ENCODE measurements at places on chromosomes 4 and X.

- DNase-seq, result no peak
These were observed 912.1 kb upstream of the GRIA3 start for GRCh38 chrX:122272011-122272410.

GRCh38 chr4:159305129-159305528 is 202.2 kb downstream of the RAPGEF2 start:
- DNase-seq, result no peak

DNA sequence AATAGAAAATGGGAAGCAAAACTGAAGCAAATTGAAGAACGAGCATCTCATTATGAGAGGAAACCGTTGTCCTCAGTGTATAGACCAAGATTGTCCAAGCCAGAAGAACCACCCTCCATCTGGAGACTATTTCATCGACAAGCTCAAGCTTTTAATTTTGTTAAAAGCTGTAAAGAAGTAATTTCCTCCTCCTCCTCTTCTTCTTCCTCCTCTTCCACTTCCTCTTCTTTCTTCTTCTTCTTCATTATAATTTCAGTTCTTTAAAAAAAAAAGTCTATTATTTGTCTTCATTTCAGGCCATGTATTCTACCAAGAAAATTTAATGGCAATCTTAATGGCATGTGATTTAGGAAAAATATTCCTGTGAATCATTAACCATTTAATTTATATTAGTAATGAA is 7.6 kb downstream of the PRIMPOL start:
- no peak for DNase-seq

GRCh38 chr4:47788126-47788525 is 49.7 kb downstream of the CORIN start:
- DNase-seq, result no peak

- no peak for DNase-seq
These were observed 31.5 kb downstream of the REELD1 start for GRCh38 chr4:146245850-146246249.

- DNase-seq, result no peak
These were observed 23.0 kb upstream of the UGT2B17 start for GRCh38 chr4:68599150-68599549.

DNA sequence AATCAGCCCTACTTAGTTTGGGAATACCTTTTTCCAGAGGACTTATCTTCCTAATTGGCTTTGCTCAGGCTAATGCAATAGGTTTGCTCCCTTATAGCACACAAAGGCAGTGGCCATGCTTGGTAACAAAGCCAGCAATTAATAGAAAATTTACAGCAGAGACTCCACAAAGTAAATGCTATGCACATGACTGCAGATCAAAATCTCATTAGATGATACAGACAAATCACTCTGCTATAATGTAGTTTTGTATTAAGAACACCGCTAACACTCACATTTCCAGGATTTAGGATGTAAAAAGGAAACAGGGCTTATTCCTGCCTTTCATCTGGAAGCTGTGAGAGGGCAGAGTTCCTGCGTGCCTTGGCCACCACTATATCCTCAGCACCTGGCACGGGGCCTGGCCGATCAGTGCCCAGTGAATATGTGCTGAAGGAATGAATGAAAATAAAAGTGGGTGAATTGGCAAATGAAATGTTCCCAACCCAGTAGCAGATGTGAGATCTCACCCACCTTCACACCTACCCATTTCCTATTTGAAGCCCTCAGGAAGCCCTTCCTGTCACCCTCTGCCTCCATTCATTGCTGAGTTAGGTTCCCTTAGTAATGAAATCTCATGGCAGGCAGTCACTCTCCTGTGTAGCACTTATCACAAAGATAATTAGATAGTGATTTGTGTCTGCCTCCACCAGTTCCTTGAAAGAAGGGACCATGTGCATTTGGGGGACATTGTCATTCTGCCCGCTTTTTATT is 5.1 kb downstream of the SEPTIN6 start:
- no peak for DNase-seq

GRCh38 chr4:140096921-140097320 is 57.1 kb downstream of the MAML3 start:
- no peak for DNase-seq

DNA sequence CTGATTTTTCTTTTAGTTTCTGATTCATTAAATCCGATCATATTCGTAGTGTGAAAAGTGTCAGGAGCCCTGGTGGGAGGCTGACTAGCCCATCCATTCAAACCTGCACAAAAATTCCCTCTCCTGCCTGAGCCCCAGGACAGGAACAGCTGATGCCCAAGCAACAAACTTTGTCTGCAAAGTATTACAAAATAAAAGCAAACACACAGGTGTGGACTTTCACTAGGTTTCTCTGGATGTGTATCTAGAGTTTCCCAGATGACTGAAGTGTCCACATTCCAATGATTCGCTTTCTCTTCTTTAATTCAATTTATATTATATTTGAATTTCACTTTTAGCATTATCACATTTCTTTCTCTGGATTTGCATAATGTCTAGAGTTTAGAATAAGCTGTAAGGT is 18.2 kb upstream of the FAM9B start:
- no peak for DNase-seq

- no peak for DNase-seq
These were observed 98.5 kb downstream of the UNC5C start for GRCh38 chr4:95450294-95450693.

DNA sequence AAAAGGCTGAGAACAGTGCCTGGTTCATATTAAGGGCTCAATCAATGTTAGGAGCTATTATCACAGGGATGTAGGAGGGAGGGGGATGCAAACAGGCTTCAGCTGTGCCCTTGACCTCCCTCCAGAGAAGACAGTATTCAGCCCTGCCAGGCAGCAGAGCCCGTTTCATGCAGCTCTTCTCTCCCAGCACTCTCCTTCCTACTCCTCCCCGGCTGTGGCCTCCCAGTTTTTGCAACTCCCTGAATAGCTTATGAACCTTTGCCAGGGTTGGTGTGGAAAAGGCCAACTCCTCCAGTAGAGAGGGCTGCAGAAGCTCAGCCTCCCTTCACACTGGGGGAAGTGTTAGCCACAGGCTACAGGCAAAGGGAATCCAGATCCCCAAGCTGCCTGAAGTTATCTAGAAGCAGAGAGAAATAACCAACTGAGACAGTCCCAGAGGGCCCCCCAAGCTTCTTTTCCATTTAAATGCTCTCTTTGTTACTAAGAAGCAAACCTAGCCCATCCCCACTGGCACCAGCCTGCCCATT is 31.7 kb upstream of the APLN start:
- DNase-seq, result no peak

- no peak for DNase-seq
These were observed 34.1 kb downstream of the TRIM2 start for GRCh38 chr4:153238135-153238919.

DNA sequence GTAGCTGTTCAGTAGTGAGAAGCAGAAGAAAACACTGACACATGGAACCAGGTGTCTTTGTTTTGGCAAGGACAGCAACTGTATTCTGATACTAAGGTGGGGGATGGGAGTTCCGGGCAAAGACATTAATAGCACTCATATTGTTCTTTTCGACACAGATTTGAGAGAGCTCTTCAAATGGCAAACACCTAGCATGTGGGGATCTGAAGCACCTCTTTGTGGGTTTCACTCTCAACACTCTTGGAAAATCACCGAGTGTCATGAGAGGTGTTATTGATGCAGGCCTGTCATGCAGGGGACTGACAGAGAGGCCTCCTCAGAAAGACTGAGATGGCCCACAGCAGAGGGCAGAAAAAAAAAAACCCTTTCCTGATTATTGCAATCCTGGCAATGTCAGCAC is 228.4 kb upstream of the VCX start:
- DNase-seq, result no peak

DNA sequence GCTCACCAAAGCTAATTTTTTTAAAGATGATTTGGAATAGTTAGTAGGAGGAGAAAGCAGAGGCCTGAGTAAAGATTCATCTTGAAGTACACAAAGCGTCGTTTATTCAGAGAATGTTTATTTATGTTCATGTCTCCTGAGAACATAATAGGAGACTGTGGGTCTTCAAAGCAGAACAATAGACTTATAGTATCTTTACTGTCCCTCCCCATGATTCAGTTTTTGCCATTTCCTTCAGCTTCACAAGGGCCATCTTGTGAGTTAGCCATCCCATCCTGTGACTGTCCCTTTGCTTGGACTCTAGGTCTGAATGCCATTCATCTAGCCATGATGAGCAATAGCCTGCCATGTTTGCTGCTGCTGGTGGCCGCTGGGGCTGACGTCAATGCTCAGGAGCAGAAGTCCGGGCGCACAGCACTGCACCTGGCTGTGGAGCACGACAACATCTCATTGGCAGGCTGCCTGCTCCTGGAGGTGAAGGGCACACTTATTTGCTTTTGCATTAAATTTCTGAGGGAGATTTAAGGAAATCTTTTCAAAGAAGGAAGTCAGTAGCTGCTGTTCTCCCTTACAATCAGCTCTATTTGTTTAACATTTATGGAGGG is 105.8 kb downstream of the NFKB1 start:
- DNase-seq, result no peak

- DNase-seq, result no peak
These were observed 25.6 kb downstream of the ATP10D start for GRCh38 chr4:47510506-47511143.

GRCh38 chr4:13597141-13597540 is 30.4 kb downstream of the BOD1L1 start:
- no peak for DNase-seq

- no peak for DNase-seq
These were observed 38.5 kb upstream of the CXXC4 start for GRCh38 chr4:104533156-104533555.

DNA sequence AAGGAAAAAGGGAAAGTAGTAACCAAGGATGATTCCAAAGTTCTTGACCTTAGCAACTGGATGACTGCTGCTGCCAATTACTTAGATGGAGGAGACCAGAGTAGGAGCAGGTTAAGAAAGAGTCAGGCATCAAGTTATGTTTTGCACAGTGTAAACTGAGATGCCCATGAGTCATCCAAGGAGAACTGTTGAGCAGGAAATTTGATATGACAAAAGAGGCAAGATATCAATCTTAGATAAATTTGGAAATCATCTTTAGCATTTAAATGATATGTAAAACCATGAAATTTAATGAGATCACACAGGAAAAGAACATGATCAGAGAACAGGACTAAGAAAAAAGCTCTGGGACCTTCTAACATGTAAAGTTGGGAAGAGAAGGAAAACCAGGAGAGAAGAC is 361.3 kb downstream of the OPHN1 start:
- DNase-seq, result no peak

DNA sequence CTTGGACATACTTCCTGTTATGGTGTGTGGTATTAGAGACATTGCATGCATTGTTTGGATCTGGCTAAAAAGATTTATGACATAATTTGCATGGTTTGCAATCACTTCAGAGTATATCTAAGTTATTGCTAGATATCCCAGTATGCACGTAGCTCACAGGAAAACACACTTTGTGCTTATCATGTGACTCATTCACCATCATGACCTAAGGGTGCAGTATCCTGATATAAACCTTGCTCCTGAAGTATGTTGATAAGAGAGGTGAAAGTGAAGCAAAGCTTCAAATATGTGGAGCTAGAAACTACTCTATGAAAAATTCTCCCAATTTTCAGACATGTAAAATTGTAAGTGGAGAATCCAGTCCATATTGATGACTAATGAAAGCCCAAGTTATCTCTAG is 46.9 kb upstream of the GRXCR1 start:
- DNase-seq, result no peak

- DNase-seq, result no peak
These were observed 37.0 kb downstream of the ZFP42 start for GRCh38 chr4:188032583-188032982.

GRCh38 chr4:90030953-90031352 is 96.2 kb upstream of the CCSER1 start:
- no peak for DNase-seq

GRCh38 chr4:183141997-183142396 is 42.9 kb downstream of the WWC2 start:
- DNase-seq, result no peak

- no peak for DNase-seq
These were observed 231.3 kb downstream of the SHOX start for GRCh38 chrX:861921-862320.

- DNase-seq, result no peak
These were observed 37.8 kb upstream of the HPF1 start for GRCh38 chr4:169795585-169795984.

DNA sequence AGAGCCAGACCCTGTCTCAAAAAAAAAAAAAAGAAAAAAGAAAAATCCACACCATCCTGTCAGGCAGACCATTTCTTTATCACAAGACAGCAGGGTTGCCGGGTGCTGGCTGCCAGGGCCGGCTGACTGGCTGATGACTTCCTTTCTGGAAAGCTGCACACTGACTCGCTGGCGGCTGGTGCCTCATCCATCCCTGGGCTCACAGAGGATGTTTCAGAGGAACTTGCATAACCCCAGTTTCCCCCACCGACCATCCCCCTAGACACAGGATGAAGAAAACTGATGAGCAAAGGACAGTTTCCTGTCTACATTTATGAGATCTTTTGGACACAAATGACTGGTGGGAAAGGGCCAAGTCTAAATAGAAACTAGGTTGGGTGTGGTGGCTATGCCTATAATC is 14.1 kb downstream of the HPSE start:
- DNase-seq, result no peak

GRCh38 chrX:139126493-139126892 is 404.0 kb upstream of the F9 start:
- DNase-seq, result no peak

- no peak for DNase-seq
These were observed 19.3 kb downstream of the NOA1 start for GRCh38 chr4:56958111-56958517.

- no peak for DNase-seq
These were observed 79.4 kb downstream of the JADE3 start for GRCh38 chrX:46991664-46992063.

DNA sequence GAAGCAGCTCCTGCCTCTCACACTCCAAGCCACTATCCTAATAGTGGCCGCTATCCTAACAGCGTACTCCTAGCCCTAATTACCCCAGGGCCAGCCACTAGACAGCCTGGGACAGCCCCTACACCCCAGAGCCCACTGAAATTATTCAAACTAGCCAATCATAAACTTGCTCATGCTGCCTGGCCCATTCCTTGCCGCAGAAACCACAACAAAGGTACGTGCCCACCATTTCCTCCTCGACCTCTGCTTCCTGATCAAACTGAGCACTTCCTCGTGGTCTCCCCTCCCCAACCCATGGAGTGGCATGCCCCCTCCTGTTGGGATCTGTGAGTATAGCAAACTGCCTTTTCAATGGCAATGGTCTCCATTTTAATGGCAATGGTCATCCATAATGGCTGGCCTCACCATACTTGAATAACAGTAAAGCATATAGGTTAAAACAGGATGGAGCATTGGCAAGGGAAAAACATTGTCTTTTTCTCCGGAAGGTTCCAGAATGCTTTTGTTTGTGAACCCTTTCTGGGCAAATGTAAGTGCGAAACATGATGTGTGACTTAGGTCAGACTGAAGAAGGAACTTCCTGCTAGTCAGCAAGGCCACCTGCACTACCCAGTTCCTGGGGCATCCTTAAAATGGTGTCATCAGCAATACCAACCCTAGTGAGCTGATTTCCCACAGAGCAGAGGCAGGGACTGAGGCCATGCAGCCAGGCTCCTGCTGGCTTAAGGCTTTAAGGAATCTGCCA is 107.1 kb upstream of the ATP6AP2 start:
- DNase-seq, result no peak

- no peak for DNase-seq
These were observed 103.6 kb downstream of the HPGD start for GRCh38 chr4:174418640-174419212.

- DNase-seq, result no peak
These were observed 19.2 kb upstream of the PHEX start for GRCh38 chrX:22012931-22013330.

- no peak for DNase-seq
These were observed 97.2 kb downstream of the KDR start for GRCh38 chr4:55028196-55028595.

Measured in stimulated activated CD8-positive, alpha-beta memory T cell treated with anti-CD3 and anti-CD28 coated beads, Interleukin-15, amount 100 ng/mL, for 24 hours (primary cell).